Hippocampal formation (tissue), 2 donors: ENCODE measurements at places on chromosomes 5 and 9.

- no peak for DNase-seq
These were observed 6.4 kb downstream of the TNFSF15 start for GRCh38 chr9:114799441-114799840.

GRCh38 chr5:41747708-41748107, 122.5 kb downstream of the OXCT1 start:
- DNase-seq: no peak

DNA sequence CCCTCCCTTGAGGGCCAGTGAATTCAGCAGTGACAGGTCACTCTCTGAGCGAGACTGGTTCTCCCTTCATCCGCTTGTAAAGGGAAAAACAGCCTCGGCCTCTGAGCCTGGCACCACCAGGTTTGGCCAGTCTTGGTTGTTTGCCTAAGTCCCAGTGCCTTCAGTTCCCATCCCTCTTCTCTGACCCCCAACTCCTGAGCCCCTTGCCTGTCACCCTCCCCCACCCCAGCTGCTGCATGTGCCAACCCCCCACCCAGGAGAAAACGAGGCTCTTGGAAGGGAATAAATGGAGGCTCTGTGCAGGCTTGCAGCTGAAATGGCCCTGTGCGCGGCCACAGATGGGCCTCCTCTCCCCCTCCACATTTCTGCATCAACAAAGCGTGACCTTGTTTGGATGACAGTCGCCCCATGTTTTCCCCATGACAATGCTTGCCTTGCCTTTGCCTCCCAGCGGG, 3.1 kb downstream of the URM1 start:
- DNase-seq: peak; percentile 95

- DNase-seq: no peak
These were observed 31.8 kb upstream of the TLR4 start for GRCh38 chr9:117672369-117672768.

DNA sequence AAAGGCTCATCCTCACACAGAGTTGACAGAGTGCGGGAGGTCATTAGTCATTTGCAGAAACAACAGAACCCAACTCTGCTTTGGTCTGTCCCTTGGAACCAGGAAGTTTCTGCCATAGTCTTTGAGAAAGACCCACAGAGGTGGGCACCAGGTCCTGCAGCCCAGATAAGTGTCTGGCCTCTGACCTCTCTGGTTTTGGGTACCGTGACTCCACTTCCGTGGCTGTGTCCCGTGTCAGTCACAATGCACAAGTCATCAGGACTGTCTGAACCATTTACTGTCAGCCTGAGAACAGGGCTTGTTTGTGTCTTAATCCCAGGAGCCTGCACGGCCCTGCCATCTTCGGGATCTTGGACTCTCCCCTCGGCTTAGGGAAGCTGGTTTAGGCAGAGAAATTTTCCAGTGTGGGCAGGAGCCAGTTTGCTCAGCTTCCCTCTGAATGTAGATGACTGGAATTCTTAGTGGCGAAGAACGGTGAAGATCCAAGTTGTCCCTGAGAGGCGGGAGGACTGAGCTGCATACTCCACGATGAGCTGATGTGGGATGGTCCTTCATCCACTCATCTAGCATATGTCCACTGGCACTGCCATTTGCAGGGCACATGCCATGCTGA, 11.9 kb downstream of the GSN start:
- no peak for DNase-seq
